Muscle of leg (tissue), 16 donors: ENCODE measurements at places on chromosomes 4 and X.

DNA sequence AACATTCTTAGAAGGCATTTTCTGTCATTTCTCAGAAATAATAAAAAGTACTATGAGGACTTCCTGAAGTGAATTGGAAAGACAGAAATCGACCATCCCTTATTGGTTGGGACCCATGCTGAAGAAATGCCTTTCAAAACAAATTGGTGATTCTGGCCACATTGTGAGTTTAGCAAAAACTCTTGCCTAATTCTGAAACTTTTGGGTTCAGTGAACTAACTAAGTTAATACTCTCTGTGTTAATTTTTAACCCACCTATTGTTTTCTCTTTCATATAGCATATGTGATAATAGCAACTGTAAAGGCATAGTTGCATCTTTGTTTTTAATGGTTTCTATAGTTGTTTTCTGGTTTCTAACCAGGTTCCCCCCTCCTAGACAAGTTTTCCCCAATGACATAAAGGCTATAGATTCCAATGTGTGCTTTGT is 129.3 kb upstream of the FAT1 start:
- peak; percentile 19 for DNase-seq

DNA sequence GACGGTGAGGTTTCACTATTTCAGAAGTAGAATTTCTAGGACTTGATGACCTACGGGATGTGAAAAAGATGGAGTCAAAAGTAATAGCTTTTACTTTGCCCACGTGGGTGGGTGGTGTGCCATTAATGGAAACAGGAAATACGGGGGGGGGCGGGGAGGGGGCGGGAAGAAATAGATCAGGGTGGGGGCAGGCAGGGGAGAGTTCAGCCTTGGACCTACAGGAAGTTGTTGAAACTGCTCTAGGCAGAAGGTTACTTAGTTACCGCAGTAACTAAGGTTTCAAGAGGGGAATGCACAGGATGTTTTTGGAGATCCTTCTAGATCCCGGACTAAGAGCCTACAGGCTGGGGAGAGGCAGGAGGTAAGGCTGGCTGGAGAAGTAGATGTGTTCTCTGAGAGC is 3.6 kb upstream of the FHL1 start:
- DNase-seq: no peak

GRCh38 chr4:59647011-59647410 is 1553.1 kb upstream of the ADGRL3 start:
- DNase-seq: no peak

DNA sequence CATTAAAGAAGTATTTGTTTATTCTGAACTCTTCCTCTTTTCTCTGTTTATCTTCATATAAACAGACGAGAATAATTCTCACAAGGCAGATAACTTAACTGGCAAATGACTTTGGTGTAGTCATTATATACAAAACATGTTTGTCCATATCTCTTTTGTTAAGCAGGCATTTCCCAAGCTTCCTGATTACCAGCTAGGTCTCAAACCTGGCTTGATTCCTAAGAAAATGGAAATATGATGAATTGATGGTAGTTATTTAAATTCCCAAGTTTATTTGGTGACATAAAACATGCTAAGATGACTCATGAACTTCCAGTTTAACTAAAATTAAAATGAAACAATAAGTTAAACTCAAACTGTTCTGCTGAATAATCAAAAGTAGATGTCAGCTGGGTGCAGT is 96.8 kb downstream of the ARSJ start:
- DNase-seq: no peak

DNA sequence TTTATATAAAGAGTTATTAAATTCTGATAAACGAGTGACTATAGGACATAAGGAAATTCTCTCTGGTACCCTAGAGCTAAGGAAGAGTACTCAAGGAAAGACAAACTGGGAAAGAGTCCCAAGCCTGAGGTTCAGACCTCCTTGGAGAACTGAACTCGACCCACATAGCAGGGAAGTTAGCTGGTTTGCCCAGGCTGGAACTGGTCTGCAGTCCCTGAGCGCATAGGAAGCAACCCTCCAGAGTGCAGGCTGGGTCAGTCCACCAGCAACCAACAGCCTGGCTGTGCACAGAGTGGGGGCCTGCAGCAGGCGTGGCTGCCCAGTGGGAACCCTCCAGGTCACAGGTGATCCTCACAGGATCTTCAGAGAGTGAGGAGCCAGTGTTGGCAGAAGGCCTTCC is 114.1 kb downstream of the SOWAHB start:
- DNase-seq: no peak

DNA sequence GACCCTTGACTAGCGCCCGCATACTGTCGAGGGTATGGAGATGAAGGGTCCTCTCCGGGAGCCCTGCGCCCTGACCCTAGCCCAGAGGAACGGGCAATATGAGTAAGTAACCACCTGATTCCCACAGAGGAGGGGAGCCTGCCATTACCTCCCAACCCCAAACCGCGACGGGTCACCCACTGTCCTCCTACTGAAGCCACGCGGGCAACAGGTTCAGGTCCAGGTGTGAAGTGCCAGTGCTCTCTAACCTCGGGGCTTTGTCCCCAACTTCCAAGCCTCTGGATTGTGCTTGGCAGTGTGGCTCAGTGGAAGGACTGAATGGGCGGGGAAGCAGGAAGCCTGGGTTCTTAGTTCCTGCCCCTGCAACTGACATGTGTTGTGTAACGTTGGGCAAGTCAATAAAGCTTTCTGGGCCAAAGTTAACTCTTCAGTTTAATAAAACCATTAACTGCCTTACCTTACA is 694 bp downstream of the OCRL start:
- DNase-seq: no peak

GRCh38 chrX:9955506-9955905 is 11.7 kb upstream of the CLDN34 start:
- DNase-seq: no peak

GRCh38 chrX:40182615-40183014 is 84.9 kb upstream of the BCOR start:
- DNase-seq: no peak

GRCh38 chrX:24574743-24575142 is 72.4 kb downstream of the PCYT1B start:
- no peak for DNase-seq

- DNase-seq: no peak
These were observed 67.6 kb downstream of the MTNR1A start for GRCh38 chr4:186487726-186488125.

DNA sequence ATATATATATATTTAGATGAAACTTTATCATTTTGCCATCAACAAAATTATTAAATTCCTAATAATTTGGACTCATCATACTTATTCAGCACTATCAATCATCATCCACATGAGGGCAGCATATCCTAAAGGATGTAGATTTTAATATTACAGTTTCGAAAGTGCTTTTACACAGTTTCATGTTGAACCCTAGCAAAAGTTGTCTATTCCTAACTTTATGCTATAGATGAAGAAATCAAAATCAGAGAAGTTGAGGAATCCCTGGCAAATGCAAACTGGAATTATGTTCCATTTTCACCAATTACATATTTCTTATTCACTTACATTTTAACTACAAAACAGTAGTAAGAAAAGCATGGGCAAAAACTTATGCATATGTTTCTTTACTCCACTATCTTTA is 36.6 kb upstream of the UGT2A1 start:
- peak; percentile 70 for DNase-seq

DNA sequence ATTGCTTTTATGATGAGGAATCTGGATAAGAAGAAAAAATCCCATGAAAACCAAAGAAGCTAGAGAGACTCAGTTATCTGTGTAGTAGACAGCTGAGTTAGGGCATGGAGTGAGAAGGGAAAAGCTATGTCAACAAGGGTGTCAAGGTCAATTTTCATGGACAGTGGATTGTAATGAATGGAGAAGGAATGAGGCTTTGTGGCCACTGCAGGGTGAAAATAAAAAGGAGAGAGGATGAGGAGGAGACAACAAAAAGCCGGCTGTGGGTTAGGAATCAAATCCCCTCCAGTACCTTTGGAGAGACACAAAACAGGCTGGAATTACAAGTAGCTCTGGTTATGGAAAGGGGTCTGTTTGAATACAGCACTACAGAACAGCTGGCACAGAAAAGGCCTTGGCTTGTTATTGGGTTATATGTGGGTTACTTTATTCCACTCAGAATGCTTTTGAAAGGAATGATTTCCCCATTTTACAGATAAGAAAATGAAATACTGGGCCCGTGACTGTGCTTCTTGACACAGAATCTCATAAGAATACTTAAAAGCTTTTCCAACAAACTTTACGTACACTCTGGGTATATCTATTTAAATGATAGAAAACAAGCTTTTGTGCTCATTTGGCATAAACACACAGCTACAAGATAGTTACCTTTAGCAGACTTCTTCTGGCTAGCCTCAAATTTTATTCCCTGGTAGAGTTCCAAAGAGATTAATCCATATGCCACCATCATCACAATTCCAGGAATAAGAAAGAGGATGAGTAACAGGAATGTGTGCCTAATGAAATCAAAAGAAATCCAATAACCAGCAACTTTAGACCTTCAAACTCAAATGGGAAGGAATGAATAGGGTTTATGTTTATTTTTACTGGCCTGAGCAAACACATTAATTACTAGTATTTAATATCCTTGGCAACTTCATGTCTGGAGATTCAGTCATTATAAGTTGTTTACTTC is 7.5 kb downstream of the CCKAR start:
- DNase-seq: no peak

- no peak for DNase-seq
These were observed 156.6 kb downstream of the GRIA3 start for GRCh38 chrX:123340696-123341095.

GRCh38 chr4:27764526-27764837 is 903.8 kb downstream of the STIM2 start:
- DNase-seq: no peak

DNA sequence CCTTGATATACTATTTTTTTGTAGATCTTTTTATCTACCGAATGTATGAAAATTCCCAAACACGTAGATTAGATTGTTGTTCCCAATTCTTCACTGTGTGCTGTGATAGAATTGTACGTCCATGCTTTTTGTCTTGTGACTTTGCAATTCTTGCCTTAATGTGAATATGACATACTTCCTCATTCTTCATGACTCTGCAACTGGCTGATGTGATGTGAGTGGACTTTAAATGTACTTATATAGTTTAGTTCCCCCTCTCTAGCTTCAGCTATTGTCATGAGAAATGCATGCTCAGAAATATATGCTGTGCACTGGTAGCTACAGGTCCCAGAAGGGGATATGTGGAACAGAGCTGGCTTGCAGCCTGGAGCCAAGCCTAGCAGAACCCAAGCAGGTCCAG is 89.4 kb downstream of the FTHL17 start:
- peak; percentile 25 for DNase-seq

DNA sequence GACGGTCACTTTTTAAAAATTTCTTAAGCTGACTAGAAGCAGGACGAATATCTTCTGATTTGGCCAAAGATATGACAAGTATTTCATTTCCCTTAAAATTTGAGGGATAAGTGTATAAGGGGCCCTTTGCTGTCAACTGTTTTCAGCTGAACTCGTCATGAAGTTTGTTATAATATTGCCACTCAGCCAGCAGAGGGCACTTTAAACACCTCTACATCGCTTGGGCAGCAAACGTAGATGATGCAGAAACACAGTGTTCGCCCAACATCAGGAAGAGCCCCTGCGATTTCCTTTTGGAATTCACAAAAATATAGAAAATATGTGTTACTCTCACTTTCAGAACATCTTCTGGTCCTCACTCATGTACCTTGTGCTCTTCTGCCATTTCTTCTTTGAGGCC is 435.7 kb upstream of the FMR1 start:
- DNase-seq: peak; percentile 14

DNA sequence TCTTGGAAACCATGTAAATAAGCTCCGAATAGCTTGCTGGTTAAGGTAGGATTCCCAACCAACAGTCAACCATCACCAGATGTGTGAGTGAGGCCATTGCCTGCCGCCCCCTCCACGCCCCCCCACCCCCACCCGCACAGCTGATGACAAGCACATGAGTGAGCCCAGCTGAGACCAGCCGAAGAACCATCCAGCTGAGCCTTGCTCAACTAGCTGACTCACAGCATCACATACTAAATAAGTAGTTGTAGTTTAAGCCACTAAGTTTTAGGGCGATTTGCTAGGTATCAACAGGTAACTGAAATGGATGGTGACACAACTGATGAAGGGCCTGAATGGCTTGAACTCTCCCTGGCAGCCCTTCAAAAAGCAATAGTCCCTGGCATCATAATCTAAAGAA is 1.6 kb upstream of the CCDC149 start:
- DNase-seq: no peak

DNA sequence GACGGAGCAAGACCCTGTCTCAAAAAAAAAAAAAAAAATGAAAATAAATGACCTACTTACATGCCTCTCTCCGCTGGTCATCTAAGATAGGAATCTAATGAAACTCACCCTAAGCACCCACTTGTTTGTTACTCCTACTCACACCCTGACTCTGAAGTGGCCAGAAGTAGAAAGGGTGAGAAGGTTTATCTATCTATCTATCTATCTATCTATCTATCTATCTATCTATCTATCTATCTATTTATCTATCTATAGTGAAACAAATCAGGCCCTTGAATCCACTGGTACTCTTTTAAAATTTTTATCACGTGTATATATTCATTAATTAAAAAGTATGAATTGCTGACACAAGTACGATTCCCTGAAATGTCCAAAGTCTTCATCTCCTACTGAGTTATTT is 75.2 kb downstream of the SLC10A7 start:
- no peak for DNase-seq
